ENCODE measurements at places on chromosomes 3 and 15. TPM values are rescaled to one million over a fixed set of nuclear protein-coding genes. Genes with fewer than 3 reads are reported as not detected.

The ZNF80 gene
- total RNA-seq, result not detected

The GORASP1 gene
- 98.4 TPM for total RNA-seq

The CLDN16 gene
- total RNA-seq, result 0.10 TPM

GRCh38 chr3:100103558-100104441 lies 10.5 kb downstream of the FILIP1L start:
- no peak overlapping the region for H3K4me3 ChIP-seq
- peaks cover 4% of the 10 kb centered on the region for H3K36me3 ChIP-seq
- no peaks in the 10 kb centered on the region for H3K27me3 ChIP-seq
- H3K27ac ChIP-seq, result no peak overlapping the region

The AADACL2 gene
- 11.7 TPM for total RNA-seq
